Activated naive CD4-positive, alpha-beta T cell (primary cell): ENCODE measurements at places on chromosomes 1 and 21.

GRCh38 chr1:151024540-151025146 lies 11.7 kb upstream of the BNIPL start:
- peak; percentile 33 for DNase-seq

- no peak for DNase-seq
Observed at GRCh38 chr1:220271706-220272046, 577 bp downstream of the RAB3GAP2 start.

DNA sequence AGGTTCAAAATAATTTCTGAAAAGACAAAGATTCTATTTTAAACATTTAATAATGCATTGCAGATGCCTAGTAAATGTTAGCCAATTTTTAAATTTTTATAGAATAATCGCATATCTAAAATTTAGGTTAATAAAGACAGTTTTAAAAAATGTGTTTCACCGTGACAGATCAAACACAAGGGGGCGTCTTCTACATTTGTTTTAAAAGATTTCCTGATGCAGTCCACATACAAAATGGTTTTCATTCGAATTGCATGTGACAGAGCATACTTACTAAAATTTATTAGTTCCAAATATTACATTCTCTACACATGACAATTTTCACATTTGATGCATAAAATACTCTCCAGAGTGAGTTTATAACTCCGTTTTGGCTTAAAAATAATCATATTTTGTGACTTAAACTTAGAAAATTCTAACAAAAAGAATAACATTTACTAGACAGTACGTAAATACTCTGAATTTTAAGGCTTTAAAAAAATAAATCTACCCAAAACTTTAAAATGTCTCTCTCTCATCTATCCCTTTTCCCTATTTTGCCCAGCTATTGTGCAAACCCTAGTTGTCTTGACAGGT lies 75.5 kb downstream of the ADAMTS1 start:
- DNase-seq, result no peak

- DNase-seq, result no peak
Observed at GRCh38 chr1:87993051-87993450, 664.4 kb downstream of the LMO4 start.

- DNase-seq, result no peak
Observed at GRCh38 chr1:36881068-36881405, 153.3 kb downstream of the GRIK3 start.

GRCh38 chr1:242187171-242187570 lies 188.3 kb upstream of the MAP1LC3C start:
- DNase-seq, result no peak

- DNase-seq, result no peak
Observed at GRCh38 chr1:239392271-239392670, 5.9 kb downstream of the CHRM3 start.
